Fibroblast of lung (primary cell): ENCODE measurements at places on chromosomes 2 and 18. TPM values are rescaled to one million over a fixed set of nuclear protein-coding genes. Genes with fewer than 3 reads are reported as not detected.

DNA sequence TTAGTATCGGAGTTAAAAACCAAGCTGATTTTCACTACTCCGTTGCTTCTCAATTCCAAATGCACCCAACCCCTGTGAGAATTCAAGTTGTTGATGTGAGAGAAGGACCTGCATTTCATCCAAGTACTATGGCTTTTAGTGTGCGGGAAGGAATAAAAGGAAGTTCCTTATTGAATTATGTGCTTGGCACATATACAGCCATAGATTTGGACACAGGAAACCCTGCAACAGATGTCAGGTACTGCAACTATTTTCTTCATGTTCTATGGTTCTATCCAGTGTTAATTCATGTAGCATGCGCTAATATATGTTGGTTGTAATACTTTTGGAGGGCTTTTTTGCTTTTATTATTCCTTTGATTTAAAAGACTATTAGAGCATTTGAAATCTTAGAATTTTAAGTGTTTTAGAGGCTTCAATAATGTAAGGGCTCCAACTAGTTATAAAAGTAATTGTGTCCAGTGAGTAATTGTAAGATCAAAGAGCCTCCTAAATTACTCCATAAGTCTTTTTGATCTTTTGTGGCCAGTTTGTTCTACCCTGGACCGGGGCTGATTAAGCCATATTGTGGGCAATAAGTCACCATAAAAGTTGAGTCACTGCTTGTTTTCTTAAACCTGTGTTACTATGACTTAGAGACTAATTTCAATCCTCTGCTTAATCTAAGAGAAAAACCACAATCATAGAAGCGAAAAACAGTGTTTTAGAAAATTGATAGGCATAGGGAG, 22.9 kb downstream of the DSG4 start:
- peak; percentile 81 for DNase-seq

The PCGF1 gene
- 31.3 and 35.5 TPM in 2 replicates for total RNA-seq

DNA sequence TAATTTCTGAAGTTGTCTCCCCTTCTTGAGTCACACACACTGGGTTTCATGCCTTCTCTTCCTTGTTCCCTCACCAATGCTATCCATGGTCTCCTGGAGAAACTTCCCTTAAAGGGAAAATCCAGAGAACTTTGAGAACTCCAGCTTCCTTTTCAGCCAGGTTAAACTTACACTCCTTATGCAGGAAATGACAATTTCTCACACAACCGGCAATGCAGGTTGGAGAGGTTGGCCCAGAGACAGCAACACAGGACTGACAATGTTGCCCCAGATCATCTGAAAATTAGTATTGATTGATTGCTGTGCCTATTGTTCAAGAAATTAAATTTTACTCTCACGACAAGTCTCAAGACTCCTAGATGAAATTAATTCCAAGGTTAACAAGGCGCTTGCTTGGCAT, 292.2 kb downstream of the NYAP2 start:
- no peak for DNase-seq

- DNase-seq: peak; percentile 69
Observed at GRCh38 chr2:228657807-228658402, 476.4 kb upstream of the SPHKAP start.

DNA sequence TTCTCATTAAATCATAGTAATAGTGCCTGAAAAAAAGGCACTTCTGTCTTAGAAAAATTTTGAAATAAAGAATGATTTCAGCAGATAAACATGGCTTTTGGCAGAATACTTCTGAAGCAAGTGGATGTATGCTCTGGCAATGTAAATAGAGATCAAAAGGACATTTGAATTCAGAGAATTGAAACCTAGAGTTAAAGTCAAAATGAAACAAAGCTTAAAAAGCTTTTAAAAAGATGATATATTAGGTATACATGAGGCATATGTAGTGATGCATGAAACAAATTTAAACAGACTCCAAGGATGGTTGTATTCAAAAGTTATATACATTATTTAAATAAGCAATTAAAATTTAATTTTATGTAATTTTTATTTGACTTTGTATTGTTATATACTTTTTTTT, 1344.5 kb upstream of the TMEFF2 start:
- no peak for DNase-seq

- no peak for DNase-seq
Observed at GRCh38 chr2:241695651-241696050, 6.2 kb upstream of the ING5 start.
